Neural crest cell (in vitro differentiated cells): ENCODE measurements at places on chromosomes 5 and 9.
A peak's percentile ranks its signal among the peaks of the same experiment; 100 is the strongest.

GRCh38 chr9:89592963-89593726, 11.7 kb upstream of the GADD45G start:
- DNase-seq, result peak; percentile 32

DNA sequence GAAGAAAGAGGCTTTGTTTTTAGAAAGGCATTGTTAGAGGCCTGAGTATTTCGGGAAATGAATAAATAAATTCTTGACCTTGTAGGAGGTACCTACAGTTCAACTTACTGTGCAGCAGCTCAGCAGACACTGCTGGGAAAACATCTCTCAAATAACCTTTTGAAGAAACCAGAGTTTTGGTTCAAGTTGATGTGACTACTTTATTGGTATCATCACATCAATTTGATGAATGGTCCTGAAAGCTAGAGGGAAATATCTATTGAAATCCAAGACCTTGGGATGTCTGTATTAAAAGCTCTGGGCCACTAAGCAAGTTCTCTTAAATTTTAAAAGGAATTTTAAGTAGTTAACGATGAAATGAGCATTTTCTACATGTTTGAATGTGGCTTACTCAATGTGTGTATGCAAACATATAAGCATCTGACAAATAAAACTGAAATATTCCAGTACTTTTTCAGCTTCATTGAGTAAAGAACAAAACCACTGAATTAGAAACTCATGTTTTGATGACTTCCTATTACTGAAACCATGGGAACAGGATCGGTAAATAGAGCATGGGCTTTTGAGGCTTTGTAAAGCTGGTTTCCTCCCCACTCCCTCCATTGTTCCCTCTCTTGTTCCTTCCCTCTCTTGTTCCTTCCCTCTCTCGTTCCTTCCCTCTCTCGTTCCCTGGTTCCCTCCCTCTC, 36.7 kb downstream of the SLC27A6 start:
- no peak for DNase-seq

DNA sequence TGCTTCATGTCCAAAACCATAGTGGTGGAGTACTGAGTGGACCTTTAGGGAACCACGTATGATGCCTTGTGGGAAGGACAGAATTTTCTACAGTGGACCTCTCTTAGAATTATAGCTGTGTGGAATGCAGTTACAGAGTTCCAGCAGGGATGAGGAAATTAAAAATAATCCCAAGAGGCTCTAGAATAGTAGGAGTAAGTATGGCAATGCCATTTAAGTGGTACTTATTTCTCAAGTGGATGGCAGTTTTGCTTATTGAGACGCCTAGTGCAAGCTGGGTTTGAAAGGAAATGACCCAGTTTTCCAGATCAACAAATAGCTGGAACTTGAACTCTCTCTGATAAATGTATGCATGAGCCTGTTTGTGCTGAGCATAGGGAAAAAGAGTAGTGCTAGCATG, 431.6 kb downstream of the PRR16 start:
- no peak for DNase-seq

- no peak for DNase-seq
Measured at GRCh38 chr9:89441986-89442385, 55.9 kb downstream of the SEMA4D start.

GRCh38 chr9:137482094-137482781, 23.1 kb upstream of the NSMF start:
- DNase-seq, result no peak

GRCh38 chr9:14522627-14523379, 170.4 kb downstream of the ZDHHC21 start:
- no peak for DNase-seq
